ENCODE measurements at places on chromosomes 2 and 18.

DNA sequence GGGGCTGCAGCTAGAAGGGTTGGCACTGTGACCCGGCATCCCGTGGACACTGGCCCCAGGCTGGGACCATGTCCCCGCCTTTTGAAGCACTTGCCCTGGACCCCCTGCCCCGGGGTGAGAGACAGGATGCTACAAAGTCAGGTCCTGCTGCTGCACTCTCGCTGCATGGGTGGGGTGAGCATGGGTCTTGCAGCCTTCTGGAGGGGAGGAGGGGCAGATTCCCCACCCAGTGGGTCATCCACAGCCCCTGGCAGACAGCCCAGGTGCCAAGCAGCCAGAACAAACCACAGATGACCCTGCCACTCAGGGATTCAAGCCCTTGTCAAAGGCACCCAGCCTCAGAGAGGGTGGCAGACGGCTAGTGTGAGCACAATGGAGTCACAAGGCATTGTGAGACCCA lies 5.7 kb upstream of the NMUR1 start:
- no peak for DNase-seq

GRCh38 chr2:16774980-16775898 lies 109.6 kb upstream of the CYRIA start:
- DNase-seq, result no peak

- DNase-seq, result peak; percentile 52
Measured at GRCh38 chr2:164954954-164955701, at the start of gene SLC38A11. SLC38A11 (minus strand) TSS chr2:164955525; CDS start chr2:164955247, 278 bp downstream.

GRCh38 chr2:25323042-25323514 lies 18.6 kb downstream of the DNMT3A start:
- DNase-seq, result no peak

GRCh38 chr2:86543793-86544192 lies 19.4 kb downstream of the CHMP3 start:
- no peak for DNase-seq
